ENCODE measurements at places on chromosomes 1 and 21.
A peak's percentile ranks its signal among the peaks of the same experiment; 100 is the strongest.

GRCh38 chr21:17736072-17736471 is 83.1 kb downstream of the C21orf91 start:
- peaks cover 3% of the 10 kb centered on the region for H3K4me1 ChIP-seq
- H3K36me3 ChIP-seq, result no peaks in the 10 kb centered on the region
- peaks cover 7% of the 10 kb centered on the region for H3K27me3 ChIP-seq

DNA sequence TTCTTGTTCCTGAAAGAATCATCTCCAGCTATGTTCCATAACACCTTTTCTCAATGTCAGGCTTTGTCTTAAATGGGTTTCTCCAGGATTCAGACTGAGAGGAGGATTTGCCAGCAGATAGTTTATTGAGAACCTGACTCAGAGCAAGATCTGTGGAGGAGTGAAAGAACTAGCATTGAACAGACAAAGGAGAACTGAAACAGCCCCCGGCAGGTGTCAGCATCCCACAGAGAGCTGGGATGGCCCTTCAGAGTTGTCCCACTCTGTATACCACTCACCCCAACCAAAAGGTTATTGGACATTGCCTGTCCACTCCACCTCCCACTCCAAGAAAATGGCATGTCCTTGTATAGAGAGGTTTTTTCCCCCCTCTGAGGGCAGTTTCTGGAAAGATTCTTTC is 270.7 kb downstream of the PAPPA2 start:
- no peaks in the 10 kb centered on the region for H3K36me3 ChIP-seq
- no peak overlapping the region for H3K4me3 ChIP-seq
- H3K27me3 ChIP-seq, result no peaks in the 10 kb centered on the region
- H3K27ac ChIP-seq, result no peak overlapping the region

DNA sequence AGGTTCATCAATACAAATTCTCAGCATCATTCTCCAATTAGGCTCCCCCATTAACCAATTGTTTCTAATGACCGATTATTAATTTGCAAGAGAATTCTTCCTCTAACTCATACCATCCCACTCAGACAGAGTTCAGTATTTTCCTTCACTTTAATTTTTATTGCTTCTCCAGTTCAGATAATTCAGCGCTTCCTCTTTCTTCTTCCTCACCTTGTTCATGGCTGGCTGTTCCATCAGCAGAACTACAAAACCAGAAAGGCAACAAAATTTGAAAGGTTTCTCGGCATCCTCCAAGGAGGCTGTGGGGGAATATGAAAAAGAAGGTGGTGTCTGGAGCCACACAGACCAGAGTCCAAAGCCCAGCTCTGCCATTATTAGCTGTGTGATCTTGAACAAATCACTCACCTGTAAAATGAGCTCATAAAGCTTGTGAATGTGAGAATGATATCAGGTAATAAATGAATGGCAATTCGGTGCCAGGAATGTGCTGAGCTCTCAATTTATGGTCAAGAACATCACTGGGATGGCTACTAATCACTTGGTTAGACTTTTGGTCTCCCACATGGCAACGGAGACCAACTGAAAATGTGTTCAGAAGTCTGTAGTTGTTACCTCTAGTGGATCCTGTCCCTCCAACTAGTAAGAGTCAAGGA is 11.7 kb upstream of the ZNF436 start:
- no peaks in the 10 kb centered on the region for H3K36me3 ChIP-seq
- H3K27me3 ChIP-seq, result no peaks in the 10 kb centered on the region
- no peak for DNase-seq
- no peaks in the 10 kb centered on the region for H3K4me1 ChIP-seq
- H3K27ac ChIP-seq, result no peak overlapping the region

DNA sequence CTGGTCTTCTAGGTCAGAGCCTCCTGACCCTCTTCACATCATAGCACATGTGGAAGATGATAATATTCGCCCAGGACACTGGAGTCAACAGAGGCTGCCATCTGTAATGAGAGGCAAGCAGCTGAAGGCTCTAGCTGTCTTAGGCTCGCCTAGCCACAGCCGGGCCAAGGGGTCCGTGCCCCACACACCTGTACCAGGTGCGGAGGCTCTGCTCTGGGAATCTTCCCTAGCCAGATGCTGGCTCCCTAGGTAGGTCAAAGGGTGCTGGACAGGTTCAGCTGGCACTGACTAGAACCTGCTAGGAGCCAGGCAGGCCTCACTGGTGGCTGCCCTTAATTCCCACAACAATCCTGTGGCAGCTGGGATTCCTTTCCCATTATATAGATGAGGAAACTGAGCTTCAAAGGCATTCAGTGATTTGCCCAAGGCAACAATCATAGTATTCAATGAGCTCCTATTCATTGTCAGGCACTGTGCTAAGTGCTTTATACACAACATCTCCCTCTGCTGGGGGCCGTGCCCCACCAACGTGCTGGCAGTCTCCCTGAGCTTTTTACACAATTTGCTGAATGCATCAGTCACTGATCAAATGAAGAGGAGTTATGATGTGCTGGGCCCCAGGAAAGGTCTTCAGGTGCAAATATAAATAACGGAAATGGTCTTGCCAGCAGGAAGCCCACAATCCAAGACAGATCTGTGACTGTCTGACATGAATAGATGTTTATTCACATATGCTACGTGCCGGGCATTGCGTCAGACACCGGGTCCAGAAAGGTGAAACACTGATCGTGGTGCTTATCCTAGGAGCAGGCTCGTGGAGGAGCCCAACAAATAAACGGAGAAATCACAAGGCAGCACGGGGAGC is 58.0 kb downstream of the DDX20 start:
- no peaks in the 10 kb centered on the region for H3K4me1 ChIP-seq
- DNase-seq, result no peak
- H3K36me3 ChIP-seq, result no peaks in the 10 kb centered on the region
- H3K4me3 ChIP-seq, result no peak overlapping the region

- no peaks in the 10 kb centered on the region for H3K4me1 ChIP-seq
- no peak overlapping the region for H3K27ac ChIP-seq
- no peaks in the 10 kb centered on the region for H3K27me3 ChIP-seq
- no peak overlapping the region for H3K4me3 ChIP-seq
- DNase-seq, result no peak
- H3K36me3 ChIP-seq, result no peaks in the 10 kb centered on the region
Observed at GRCh38 chr1:163013826-163014600, 55.1 kb upstream of the RGS4 start.

GRCh38 chr1:173474097-173474779 is 2.9 kb upstream of the PRDX6 start:
- DNase-seq, result no peak
- peaks cover 38% of the 10 kb centered on the region for H3K4me1 ChIP-seq
- no peaks in the 10 kb centered on the region for H3K27me3 ChIP-seq
- peaks cover 48% of the 10 kb centered on the region for H3K36me3 ChIP-seq
- H3K4me3 ChIP-seq, result peak overlapping the region; percentile 21
- H3K27ac ChIP-seq, result no peak overlapping the region

- H3K27ac ChIP-seq, result no peak overlapping the region
- no peak for DNase-seq
- no peaks in the 10 kb centered on the region for H3K36me3 ChIP-seq
- H3K4me3 ChIP-seq, result no peak overlapping the region
- H3K27me3 ChIP-seq, result no peaks in the 10 kb centered on the region
Observed at GRCh38 chr1:14804626-14805025, 206.1 kb downstream of the KAZN start.

- peaks cover 24% of the 10 kb centered on the region for H3K36me3 ChIP-seq
- H3K4me3 ChIP-seq, result peak overlapping the region; percentile 59
- peaks cover 62% of the 10 kb centered on the region for H3K4me1 ChIP-seq
- peak overlapping the region; percentile 91 for H3K27ac ChIP-seq
- H3K27me3 ChIP-seq, result no peaks in the 10 kb centered on the region
Observed at GRCh38 chr1:172662464-172663109, 3.7 kb downstream of the FASLG start.

GRCh38 chr1:41466146-41466545 is 18.3 kb downstream of the EDN2 start:
- no peak overlapping the region for H3K27ac ChIP-seq
- no peak overlapping the region for H3K4me3 ChIP-seq
- H3K36me3 ChIP-seq, result no peaks in the 10 kb centered on the region
